ENCODE measurements at places on chromosomes 6 and 20.

- DNase-seq: no peak
Measured at GRCh38 chr20:51196991-51197651, 174.2 kb upstream of the KCNG1 start.

- no peak for DNase-seq
Measured at GRCh38 chr6:170153436-170154319, 137.2 kb downstream of the DLL1 start.

- no peak for DNase-seq
Measured at GRCh38 chr20:61297491-61297890, 45.4 kb downstream of the CDH4 start.

DNA sequence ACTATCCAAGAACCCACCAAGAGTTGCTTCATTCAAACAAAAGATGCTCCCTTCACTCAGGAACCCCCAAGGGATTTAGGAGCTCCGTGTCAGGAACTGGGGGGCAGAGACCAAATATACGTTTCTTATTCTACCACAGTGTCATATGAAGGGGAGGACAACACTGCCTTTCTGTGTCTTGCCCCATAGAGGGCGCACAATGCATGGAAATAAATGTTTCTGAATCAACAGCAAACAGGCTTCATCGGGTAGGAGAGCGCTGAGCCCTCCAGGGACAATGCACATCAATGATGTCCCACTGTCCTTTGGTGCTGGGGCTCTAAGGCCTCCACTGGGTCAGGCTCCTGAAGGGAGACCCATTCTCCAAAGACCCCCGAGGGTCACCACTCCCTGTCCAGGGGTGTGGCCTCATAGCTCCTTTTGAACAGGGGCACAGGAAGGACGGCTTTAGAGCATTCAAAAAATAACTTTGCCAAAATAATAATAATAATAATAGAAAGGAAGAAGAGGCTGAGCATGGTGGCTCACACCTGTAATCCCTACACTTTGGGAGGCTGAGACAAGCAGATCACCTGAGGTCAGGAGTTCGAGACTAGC, 31.1 kb downstream of the PLG start:
- no peak for DNase-seq

DNA sequence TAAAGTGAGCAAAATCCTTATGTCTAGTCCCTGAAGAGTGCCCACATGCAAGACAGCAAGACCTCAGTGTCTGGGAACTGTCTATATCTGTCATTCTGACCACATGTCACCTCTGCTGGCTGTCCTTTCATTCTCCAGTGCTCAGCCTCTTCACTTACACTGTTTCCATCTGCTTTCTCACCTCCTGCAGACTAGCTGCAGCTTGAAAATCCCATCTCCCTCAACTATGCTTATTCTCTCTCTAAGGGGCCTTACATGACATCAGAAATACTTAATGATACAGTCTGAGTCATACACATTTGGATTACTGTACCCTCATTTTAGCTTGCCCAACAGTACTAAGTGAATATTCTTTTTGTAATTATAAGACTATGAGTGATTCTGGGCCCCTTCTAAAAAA, 587.8 kb downstream of the EPM2A start:
- DNase-seq: no peak

DNA sequence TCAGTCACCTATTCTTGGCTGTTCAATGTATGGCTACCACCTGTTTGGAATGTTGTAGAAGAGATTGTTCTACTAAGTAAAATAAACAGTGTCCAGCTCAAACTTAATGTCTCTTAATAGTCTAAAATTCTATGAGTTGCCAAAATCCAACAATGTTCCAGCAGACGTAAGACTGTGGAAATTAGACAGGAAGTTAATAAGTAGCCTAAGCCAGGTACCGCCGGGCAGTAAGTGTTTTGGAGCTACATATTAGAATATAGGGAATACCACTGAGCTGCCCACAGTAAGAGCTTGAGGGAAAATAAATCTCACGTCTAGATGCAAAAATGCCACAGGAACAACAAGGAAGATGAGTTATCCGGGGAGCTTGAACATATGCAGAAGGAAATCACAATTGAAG, 7.8 kb upstream of the MANEA start:
- DNase-seq: no peak

DNA sequence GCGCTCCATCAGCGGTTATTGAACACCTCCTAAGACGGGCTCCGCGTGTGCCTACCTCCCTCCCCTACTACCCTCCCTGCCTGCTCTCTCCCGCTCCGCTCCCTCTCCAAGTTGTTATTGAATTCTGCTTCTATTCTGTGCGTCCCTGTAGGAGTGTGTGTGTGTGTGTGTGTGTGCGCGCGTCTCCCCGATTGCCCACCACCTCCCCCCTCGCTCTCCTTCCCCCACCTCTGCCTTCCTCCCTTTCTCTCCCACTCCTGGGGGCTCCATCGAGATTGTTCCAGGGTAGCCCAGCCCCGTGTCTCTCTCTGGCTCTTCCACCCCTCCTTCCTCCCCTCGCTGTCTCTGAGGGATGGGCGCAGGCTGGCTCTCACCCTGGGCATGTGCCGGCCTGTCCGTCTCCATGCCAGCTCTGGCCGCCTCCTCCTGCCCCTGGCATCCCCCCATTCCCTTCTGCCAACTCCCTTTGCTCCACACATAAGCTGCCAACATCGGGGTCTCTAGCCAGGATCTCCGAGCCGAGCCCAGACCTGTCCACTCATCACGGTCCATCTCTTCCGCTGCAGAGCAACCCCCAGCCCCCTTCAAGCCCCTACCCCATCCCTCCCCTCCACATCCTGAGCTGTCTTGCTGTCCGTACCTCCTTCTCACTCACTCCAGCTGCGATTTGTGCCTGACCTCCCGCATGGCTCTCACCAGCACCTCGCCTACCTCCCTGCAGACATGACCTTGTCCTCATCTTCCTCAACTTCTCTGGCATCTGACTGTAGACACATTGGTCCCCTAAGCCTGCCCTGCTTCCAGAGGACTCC, 68.5 kb downstream of the SRC start:
- no peak for DNase-seq

DNA sequence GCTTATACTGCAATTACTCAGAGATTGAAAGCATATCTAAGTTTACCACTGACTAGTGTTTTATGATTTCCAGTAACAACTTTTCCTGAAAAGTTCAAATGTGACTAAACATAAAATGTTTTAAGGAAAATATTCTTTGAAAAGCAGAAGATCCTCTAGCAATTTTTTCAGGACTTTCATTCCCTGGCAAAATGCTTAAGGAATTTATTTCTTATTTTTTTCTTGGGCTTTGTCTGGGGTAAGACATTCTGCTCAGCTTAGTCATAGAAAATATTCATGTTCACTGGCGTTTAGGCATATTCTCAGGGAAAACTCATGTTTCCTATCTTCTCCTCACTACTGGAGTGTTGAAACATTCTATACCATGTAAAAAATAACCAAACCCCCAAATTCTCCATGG, 235.3 kb upstream of the CEP162 start:
- DNase-seq: no peak

DNA sequence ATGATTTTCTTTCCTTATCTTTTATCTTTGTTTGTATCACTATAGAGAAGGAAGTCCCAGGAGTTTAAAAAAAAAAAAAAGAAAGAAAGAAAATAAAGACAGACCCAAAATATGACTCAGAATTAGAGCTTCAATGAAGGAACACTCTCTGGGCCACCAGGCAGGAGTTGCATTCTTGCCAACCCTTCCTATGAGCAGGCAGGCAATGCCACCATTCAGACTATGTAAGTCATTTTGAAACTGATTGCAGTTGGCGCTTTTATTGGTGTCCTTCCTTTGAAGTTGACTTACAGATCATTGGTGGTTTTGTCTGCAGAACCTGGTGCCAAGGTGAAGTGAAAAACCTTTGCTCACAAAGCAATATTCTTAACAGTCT, 50.3 kb downstream of the MYB start:
- DNase-seq: no peak

DNA sequence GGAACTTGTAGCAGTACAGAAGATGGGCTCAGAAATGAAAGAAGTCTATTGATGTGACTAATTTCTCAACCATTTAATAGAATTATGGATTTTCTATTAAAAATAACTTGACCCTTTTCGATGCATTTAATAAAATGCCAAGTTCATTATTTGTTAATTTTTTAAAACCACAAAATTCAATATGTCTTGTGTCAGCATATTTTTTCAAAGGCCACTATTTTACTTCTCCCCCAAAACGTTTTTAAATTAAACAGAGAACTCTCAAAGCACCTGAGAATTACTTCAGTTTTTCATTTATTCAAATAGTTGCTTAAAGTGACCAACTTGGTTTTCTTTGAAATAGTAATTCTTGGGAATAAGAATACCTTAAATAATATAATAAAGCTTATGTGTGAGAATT, 8.6 kb downstream of the TOP1 start:
- DNase-seq: no peak

DNA sequence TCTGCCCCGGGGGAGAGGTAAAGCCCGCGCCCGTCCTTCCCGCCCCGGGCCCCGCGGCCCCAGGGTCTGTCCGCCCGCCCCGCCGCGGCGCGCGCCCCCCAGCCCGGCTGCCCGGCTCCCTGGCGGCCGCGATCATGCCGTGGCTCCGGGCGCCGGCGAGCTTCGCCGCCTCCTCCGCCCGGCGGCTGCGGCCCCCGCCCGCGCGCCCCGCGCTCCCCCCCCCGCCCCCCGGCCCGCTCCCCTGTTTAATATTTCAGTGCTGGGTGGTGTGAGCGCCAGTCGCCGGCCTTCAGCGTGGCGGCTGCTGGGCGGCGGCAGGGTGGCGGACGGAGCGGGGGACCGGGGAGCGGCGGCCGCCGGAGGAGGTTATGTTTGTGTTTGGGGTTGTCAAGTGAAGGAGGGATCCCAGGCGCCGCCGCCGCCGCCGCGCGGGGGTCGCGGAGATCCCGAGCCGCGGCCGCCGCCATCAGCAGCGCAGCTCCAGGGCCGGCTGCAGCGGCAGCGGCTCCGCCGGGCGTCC, at the start of gene HIVEP1:
Gene HIVEP1, plus strand, starts transcription at position 275 of the 520 bp plus-strand sequence. CDS start 3,317 bp downstream, outside the sequence.
- DNase-seq: no peak

DNA sequence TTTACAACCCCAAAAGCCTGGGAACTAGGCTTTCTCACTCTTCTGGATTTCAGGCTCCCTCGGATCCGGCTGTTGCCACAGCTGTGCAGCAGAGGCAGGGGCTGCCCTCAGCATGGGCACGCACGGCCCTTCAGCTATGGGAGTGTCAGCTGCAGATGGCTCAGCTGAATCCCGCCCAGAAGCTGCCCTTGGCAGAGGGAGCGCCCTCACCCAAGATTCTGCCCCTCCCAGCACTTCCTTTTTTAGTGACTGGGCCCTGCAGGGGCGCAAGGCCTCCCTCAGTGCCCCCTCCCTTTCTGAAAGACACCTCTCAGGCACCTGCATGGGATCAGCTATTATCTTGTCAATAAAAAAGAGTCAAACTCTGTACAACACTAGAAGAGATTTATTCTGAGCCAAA, 67.9 kb upstream of the THBS2 start:
- DNase-seq: no peak

DNA sequence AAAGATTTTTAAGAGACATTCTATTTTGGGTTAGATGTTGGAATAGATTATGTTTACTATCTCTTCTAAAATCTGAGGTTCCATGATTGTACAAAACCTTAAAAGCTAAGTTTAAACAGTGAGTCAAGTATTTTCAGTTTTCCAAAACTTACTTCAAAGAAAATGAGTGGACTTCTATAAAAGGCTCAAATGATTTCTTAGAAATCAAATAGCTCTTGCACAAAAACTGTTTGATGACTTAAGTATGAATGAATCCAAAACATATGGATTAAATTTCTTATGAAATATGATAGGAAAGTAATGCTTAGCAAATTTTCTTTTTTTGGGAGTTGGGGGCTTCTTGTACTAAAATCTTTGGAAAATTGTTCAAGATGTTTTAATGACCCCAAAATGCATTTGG, 837.3 kb upstream of the SLC35B3 start:
- DNase-seq: no peak

DNA sequence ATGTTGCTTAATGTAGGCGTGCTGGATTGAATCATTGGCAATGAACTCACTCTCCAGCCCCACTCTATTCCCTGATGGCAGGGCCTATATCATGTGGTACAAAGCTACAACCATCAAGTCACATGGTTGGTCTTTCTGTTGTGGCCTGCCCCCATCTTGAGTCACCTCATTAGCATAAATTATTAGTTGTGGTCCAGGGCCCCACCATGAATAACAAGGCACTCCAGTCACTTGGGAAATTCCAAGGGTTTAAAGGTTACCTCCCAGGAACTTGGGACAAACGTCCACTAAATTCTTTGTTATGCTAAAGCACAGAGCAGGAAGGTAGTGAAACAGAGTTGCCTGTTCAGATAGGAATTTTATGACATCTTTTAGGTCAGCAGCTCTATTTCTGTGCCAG, 193.7 kb downstream of the SLC35F1 start:
- DNase-seq: no peak

GRCh38 chr20:59574308-59574707, 30.0 kb upstream of the PHACTR3 start:
- no peak for DNase-seq

GRCh38 chr6:7734707-7735383, 8.9 kb downstream of the BMP6 start:
- DNase-seq: no peak

- DNase-seq: no peak
Measured at GRCh38 chr6:125793280-125793679, 2.5 kb downstream of the NCOA7 start.

DNA sequence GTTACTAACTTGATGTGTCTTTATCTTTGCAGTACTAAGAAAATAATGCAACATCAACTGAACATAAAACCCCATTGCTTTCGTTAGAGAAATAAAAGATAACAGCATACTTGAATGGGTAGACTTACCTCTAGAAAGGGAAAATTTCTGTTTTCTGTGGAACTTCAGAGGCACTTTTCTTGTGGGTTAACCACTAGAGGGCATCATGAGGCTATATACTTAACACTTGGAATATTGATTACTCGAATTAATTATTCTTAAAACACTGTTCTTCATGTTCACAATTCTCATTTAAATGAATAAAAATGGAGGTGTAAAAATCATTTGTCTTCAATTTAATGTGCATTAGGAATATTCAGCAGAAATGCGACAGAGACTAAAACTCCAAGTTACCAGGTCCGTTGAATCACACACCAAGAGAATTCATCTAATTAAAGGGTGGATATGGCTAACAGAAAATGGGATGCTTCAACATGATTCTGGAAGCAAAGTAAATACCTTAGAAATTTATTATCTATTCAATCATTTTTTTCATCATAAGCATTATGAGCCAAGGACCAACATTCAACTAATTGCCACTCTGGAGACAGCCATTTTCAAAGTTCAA, 330.8 kb upstream of the PREP start:
- no peak for DNase-seq

DNA sequence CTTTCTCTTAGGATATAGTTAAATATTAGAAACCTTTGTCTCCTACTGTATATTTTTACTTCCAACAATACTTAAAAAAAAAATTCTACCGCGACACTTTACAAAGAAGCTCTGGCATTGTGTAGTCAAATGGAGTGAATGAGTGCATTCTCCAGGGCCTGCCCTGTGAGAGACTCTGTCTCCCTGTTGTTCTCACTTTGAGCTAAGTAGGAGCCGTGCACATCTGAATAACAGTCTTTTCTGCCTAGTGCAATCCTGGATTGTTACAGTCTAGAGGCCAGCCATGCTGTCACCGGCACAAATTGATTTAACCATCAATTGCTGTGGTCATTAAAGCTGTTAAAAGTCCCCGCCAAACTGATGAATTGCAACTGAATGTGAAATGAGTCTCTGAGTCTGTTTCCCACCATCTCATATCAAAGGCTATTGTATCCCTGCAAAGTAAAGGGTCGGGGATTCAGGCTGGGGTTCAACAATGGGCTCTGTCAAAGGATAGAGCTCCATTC, 156.0 kb downstream of the RFPL4B start:
- DNase-seq: no peak

GRCh38 chr20:35551503-35551902, 9.6 kb downstream of the ERGIC3 start:
- no peak for DNase-seq

GRCh38 chr6:105258816-105259215, 79.0 kb upstream of the POPDC3 start:
- no peak for DNase-seq

GRCh38 chr6:14094721-14095120, 22.9 kb upstream of the CD83 start:
- DNase-seq: no peak
